ENCODE measurements at places on chromosomes 2 and 18. TPM values are rescaled to one million over a fixed set of nuclear protein-coding genes. Genes with fewer than 3 reads are reported as not detected.

DNA sequence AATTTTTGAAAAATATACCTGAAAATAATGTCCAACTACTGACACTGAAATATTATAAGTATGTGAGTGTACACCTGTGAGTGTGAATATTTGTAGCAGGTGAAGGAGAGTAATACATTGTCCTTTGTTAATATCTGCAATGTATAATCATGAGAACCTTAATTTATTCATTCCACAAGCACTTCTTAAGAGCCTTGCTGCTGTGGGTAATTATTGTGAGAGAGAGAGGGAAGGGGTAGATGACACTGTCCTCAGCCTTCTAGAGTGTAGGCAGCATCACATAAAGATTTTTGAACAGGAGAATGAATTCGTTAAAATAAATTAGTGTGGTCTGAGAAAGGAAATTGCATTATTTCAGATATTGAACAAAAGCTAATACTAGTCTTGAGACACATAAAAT, 157.2 kb downstream of the MAP2 start:
- no peak for DNase-seq
- no peaks in the 10 kb centered on the region for H3K4me1 ChIP-seq
- no peaks in the 10 kb centered on the region for H3K36me3 ChIP-seq
- no peaks in the 10 kb centered on the region for H3K27me3 ChIP-seq
- no peak overlapping the region for H3K4me3 ChIP-seq

DNA sequence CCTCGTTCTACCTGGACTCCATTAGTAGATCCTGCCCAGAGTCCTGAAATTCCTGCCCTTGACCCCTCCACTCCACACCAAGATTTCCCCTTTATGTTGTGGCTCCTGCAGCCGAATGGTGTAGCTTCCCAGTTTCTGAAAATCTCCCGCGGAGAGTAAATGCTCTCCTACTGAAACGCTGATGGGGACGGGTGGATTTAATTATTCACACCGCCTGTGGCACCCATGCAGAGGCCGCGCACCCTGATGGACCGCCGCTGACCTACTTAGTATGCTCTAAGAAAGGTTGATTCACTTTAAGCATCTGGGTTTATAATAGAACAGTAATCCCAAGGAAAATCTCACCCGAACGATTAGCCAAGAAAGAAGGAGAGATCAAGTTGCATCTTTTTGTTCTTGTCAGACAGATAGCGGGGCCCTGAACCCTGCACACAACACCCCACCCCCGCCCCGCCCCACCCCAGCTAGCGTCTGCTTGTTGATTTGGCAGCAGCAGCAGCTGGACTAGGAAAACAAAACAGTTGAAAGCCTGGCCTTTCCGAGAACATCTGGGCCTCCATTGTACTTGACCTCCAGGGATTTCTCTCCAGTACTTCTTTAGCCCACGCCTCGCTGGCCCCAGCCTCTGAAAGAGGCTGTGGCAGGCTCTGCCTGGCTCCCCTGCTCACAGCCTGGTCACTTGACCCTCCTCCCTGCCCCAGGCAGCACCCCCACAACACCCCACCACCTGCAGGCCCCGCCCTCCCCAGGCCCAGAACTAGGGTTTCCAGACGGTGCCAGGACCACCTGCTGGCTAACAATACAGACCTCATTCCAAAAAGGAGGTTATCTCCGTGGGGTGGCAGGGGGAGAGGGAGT, 53.6 kb downstream of the DPYSL5 start:
- H3K27ac ChIP-seq: peak overlapping the region; percentile 97
- peaks cover 68% of the 10 kb centered on the region for H3K4me1 ChIP-seq
- no peak for DNase-seq
- H3K27me3 ChIP-seq: no peaks in the 10 kb centered on the region
- peak overlapping the region; percentile 48 for H3K4me3 ChIP-seq

- peaks cover 63% of the 10 kb centered on the region for H3K4me1 ChIP-seq
- no peaks in the 10 kb centered on the region for H3K36me3 ChIP-seq
- peak within 1 kb of the TSS; percentile 70 for H3K4me3 ChIP-seq
- peak; percentile 72 for DNase-seq
- no peak within 1 kb of the TSS for H3K27ac ChIP-seq
Measured at GRCh38 chr2:134718817-134719814, at the start of gene TMEM163. TMEM163 (minus strand) TSS chr2:134719000.

DNA sequence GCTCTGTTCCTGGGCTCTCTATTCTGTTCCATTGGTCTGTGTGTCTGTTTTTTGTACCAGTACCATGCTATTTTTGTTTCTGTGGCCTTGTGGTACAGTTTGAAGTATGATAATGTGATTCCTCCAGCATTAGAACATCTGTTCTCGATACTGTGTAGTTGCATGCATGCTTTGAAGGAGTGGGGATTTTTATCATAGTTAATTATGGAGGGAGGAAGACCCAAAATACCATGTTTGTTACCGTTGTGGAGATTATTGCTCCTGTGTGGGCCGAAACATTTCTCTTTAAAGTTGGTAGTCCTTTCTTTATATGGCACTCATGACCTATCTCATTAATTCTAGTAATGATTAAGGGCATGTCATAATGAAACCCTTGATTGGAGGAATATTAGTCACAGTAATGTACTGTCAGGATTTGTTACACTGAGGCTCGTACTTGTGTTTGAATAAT, 87.6 kb downstream of the TTC27 start:
- peak overlapping the region; percentile 53 for H3K27ac ChIP-seq
- H3K4me3 ChIP-seq: no peak overlapping the region
- peak; percentile 48 for DNase-seq
- no peaks in the 10 kb centered on the region for H3K27me3 ChIP-seq

DNA sequence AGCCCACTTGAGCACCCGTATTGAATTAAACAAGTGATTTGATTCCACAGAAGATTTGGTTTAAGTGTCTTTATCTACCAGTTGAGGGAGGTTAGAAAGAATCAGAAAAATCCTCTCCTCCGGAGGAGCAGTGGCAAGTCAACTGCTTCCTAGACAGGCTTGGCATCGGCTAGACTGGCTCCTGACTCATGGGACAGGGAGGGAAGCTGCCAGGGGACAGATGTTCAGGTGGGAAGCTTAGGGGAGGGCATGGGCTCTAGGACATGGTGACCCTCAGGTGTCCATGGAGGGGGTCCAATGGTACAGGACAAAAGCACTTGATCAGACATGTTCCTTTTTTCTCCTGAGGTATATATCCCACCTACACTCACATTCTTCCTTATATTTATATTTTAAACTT, 119.3 kb upstream of the IL1R2 start:
- H3K36me3 ChIP-seq: no peaks in the 10 kb centered on the region
- no peaks in the 10 kb centered on the region for H3K27me3 ChIP-seq
- DNase-seq: no peak
- no peak overlapping the region for H3K27ac ChIP-seq

DNA sequence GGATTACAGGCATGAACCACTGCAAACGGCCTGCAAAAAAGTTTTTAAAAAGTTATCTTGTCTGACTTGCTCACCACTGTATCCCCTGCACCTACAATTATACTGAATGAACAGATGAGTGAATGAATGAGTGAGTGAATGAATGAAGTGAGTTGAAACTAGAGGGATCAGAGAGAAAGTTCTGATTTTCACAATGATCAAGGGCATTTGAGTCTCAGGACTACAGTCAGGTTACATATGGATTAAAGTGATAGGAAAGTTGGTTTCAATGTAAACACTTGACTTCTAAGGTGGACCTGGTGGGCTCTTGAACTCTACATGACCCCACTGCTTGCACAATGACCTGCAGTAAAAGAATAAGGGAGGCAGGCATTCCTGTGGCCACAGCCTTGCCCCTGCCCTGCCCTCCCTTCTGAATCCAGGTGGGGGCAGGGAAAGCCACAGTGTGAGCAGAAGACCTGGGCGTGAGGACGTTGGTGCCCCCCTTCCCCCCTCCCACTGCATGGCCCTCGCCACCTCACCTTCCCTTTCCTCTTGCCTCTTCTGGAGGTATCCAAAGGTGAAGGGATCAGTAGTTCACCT, 10.7 kb downstream of the C2orf80 start:
- H3K27ac ChIP-seq: no peak overlapping the region
- DNase-seq: no peak
- H3K27me3 ChIP-seq: no peaks in the 10 kb centered on the region
- H3K4me3 ChIP-seq: no peak overlapping the region
- H3K36me3 ChIP-seq: no peaks in the 10 kb centered on the region

- H3K4me1 ChIP-seq: peaks cover 5% of the 10 kb centered on the region
- H3K27ac ChIP-seq: no peak overlapping the region
- no peak overlapping the region for H3K4me3 ChIP-seq
- no peaks in the 10 kb centered on the region for H3K36me3 ChIP-seq
- no peaks in the 10 kb centered on the region for H3K27me3 ChIP-seq
Measured at GRCh38 chr2:134647607-134648256, 71.1 kb downstream of the TMEM163 start.

C2orf80 gene
- not detected for total RNA-seq

- H3K36me3 ChIP-seq: peaks cover 16% of the 10 kb centered on the region
- H3K4me3 ChIP-seq: no peak overlapping the region
- peak overlapping the region; percentile 87 for H3K27ac ChIP-seq
- DNase-seq: peak; percentile 84
Measured at GRCh38 chr18:76960528-76961035, 138.2 kb downstream of the ZNF236 start.

GRCh38 chr18:3547891-3548615, 98.1 kb downstream of the TGIF1 start:
- no peak overlapping the region for H3K27ac ChIP-seq
- no peak overlapping the region for H3K4me3 ChIP-seq
- H3K36me3 ChIP-seq: no peaks in the 10 kb centered on the region
- no peaks in the 10 kb centered on the region for H3K27me3 ChIP-seq
- peaks cover 12% of the 10 kb centered on the region for H3K4me1 ChIP-seq

GRCh38 chr2:217650716-217651360, 352.0 kb downstream of the TNS1 start:
- H3K4me1 ChIP-seq: no peaks in the 10 kb centered on the region
- no peak overlapping the region for H3K27ac ChIP-seq
- DNase-seq: peak; percentile 86
- no peaks in the 10 kb centered on the region for H3K36me3 ChIP-seq
- H3K4me3 ChIP-seq: no peak overlapping the region

GRCh38 chr2:144233317-144233716, 286.6 kb downstream of the ZEB2 start:
- DNase-seq: no peak
- no peak overlapping the region for H3K4me3 ChIP-seq
- H3K27ac ChIP-seq: peak overlapping the region; percentile 99
- peaks cover 91% of the 10 kb centered on the region for H3K4me1 ChIP-seq
- H3K27me3 ChIP-seq: no peaks in the 10 kb centered on the region

- DNase-seq: no peak
- H3K27me3 ChIP-seq: no peaks in the 10 kb centered on the region
- H3K4me1 ChIP-seq: peaks cover 4% of the 10 kb centered on the region
- H3K27ac ChIP-seq: no peak overlapping the region
Measured at GRCh38 chr2:126221506-126221905, 434.5 kb upstream of the GYPC start.

COL3A1 gene
- not detected for total RNA-seq

GRCh38 chr18:45639408-45639807, 24.1 kb downstream of the SLC14A2 start:
- no peaks in the 10 kb centered on the region for H3K27me3 ChIP-seq
- no peaks in the 10 kb centered on the region for H3K36me3 ChIP-seq
- no peak overlapping the region for H3K27ac ChIP-seq
- no peak overlapping the region for H3K4me3 ChIP-seq
- H3K4me1 ChIP-seq: no peaks in the 10 kb centered on the region
